ENCODE measurements at places on chromosomes 1 and 21.

DNA sequence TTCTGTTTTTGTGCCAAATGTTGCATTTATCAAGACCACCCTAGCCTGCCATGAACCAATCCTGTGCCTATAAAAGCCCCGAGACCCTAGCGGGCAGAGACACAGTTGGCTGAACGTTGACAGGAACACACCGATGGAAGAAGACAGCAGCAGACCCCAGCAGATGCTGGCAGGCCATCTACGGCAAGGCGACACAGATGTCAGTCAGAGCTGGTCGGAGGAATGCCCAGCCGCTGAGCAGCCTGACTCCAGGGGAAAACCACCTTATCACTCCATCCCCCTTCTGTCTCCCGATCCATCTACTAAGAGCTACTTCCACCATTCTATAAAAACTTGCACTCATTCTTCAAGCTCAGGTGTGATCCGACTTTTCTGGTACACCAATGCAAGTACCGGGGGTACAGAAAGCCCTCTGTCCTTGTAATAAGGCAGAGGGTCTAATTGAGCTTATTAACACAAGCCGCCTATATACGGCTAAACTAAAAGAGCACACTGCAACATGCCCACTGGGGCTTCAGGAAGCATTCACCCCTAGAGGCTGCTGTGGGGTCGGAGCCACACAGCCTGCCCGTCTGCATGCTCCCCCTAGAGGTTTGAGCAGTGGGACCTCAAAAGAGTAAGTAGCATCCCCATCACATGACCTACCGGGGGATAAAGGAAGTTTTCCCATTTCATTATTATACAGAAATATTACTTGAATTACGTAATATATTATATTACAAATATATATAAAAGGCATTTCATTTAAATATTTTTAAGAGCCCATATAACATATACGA lies 1156.3 kb upstream of the B3GALT2 start:
- no peak for DNase-seq

- DNase-seq: no peak
Observed at GRCh38 chr1:178118524-178118923, 24.6 kb downstream of the RASAL2 start.

DNA sequence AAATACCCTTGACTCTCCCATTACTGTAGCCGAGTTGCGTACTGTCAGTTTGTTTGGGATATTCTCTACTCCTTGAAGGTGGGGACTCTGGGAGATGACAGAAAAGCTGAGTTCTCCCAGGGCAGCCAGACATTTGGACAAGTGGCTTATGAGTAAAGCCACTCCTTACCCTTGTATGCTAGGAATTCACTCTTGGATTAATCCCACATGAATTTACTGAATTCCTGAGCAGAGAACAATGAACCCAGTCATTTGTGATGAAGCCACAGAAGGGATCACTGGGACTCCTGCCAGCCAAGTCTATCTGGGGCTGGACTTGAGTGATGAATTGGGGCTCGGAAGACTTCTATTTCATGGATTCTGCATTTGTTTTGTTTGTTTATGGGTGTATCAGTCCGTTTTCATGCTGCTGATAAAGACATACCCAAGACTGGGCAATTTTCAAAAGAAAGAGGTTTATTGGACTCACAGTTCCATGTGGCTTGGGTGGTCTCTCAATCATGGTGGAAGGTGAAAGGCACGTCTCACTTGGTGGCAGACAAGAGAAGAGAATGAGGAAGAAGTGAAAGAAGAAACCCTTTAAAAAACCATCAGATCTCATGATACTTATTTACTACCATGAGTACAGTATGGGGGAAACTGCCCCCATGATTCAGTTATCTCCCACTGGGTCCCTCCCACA lies 25.1 kb downstream of the C1orf116 start:
- no peak for DNase-seq

- no peak for DNase-seq
Observed at GRCh38 chr1:186503190-186503589, 42.3 kb upstream of the PDC start.

DNA sequence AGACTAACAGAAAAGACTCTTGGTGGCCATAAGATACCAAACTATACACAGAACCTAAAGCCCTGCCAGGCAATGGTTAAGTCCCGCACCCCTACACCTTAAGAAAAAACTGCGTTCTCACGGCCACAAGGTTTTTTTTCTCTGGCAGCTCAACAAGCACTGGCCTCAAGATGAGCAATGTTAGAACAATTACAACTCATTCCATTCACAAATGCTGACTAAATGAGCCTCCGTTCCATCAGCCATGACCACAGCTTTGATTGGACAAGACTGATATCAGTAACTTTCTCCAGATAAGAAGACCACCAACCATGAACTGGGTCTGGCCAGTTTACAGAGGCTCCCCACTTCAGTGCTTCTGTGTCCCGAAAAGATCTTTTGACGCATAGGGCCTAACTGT lies 31.9 kb downstream of the SEC16B start:
- no peak for DNase-seq

DNA sequence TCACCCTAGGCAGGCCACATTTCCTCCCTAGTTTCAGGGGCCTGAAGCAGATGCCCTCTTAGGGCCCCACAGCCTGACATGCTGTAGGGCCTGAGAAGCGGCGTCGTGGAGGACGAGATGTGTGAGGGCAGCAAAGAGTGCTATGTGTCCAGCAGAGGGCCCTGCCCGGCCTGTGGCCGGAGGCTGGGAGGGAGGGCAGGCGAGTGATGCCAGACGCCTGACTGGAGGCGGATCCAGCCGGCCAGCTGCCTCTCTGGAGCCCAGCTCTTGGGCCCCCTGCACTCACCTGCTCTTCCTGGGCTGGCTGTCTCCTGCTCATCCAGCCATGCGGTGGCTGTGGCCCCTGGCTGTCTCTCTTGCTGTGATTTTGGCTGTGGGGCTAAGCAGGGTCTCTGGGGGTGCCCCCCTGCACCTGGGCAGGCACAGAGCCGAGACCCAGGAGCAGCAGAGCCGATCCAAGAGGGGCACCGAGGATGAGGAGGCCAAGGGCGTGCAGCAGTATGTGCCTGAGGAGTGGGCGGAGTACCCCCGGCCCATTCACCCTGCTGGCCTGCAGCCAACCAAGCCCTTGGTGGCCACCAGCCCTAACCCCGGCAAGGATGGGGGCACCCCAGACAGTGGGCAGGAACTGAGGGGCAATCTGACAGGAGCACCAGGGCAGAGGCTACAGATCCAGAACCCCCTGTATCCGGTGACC lies at the start of gene GPR37L1:
Gene GPR37L1, plus strand, starts transcription at position 279 of the 697 bp plus-strand sequence. Its CDS starts 47 bp downstream, at position 326.
- DNase-seq: no peak

- DNase-seq: no peak
Observed at GRCh38 chr1:50877641-50878040, 82.4 kb downstream of the FAF1 start.

DNA sequence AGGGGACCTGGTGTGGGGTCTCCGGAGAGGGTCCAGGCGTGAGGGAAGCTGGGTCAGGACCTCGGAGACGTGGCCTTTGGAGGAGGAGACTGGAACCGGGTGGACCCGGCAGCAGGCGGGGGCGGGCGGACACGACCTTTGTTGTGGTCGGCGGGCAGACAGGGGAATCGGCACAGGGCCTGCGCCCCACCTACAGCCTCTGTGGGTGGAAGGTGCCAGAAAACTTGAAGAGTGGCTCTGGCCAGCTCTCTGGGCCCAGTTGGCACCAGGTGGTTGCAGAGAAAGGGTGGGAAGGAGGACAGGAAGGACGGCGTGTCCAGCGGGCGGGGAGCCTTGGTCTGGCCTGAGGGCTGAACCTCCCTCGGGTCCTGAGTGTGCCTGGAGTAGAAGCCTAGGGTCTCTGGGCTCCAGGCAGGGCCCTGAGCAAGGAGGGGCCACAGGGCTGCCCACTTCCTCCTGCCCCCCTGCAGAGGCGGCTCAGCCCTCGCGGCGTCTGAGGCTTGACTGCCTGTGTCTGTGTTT lies 7.7 kb upstream of the TTLL10 start:
- DNase-seq: no peak

GRCh38 chr1:14443164-14443787 lies 155.2 kb upstream of the KAZN start:
- DNase-seq: no peak

DNA sequence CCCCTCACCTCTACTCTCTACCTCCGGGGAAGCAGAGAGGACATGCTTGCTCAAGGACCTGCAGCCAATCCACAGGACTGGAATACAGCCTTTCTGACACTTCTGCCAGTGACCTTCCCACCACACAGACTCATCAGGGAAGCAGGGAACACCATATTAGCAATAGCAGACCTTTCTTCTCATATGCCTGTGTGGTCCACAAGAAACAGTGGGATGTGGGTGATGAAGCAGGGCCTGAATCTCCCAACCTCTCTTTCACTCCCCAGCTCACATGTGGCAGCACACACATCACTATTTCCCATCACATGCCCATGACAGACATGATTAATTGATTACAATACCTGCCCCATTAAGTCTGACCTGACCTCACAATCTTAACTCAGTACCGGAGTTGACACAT lies 695.1 kb downstream of the MATN1 start:
- no peak for DNase-seq

DNA sequence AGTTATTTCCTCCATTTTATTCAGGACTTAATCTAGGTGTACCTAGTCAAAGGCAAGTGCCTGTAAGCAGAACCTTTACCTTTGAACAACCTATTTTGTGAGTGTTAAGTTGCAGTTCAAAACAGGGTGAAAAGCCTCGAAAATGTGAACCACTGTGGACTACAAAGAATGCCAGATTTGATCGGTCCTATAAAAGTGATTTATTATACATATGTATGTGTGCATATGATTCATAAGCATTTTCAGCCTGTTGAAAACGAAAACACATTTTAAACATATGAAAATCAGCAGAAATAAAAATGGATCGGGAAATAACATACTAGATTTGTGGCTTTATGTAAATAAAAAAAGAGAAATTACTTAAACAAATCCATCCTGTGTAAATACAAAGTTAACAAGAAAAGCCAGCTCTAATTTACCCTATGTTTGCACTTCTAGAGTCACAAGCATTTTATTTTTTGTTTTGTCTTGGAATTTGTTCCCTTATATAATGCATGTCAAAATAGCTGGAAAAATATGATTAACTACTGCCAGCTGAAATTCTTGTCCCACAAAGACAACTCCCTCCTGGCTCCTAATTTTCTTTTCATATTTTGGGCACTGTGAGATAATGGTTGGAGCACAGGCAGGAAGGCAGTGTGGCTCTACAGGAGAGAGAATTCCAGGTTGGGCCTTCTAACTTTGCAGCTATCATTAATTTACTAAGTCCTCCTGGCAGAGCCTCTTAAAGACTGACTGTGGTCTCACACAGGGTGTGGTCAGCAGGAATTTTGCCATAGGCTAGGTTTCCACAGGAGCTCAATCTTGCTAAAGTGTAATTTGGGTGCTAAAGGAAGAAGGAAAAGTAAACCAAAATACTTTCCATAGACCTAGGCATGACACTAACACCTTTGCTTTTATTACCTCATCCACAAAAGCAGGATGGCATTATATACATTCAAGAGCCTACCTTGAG lies 70.2 kb upstream of the CDC42BPA start:
- no peak for DNase-seq

DNA sequence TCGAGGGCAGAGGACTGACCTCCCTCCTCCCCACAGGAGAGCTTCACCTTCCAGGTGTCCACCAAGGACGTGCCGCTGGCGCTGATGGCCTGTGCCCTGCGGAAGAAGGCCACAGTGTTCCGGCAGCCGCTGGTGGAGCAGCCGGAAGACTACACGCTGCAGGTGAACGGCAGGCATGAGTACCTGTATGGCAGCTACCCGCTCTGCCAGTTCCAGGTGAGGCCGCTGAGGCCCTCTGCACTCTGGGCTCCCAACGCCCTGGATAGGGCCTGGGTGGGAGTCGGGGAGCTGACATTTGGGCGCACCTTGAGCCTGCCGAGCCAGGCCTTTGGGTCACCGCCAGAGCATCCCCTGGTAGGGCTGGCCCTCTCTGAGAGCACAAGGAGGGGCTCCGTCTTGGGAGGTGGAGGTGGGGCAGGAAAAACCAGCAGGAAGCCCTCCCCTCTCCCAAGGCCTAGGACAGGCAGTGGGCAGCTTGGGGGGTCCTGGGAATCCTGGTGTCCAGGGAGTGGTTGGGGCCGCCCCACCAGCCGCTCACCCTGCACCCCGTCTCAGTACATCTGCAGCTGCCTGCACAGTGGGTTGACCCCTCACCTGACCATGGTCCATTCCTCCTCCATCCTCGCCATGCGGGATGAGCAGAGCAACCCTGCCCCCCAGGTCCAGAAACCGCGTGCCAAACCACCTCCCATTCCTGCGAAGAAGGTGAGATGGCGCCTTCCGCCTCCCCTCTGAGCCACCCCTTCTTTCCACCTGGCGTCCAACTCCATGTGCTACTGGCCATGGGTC lies 65.1 kb downstream of the PIK3CD start:
- no peak for DNase-seq

- no peak for DNase-seq
Observed at GRCh38 chr1:205001162-205001561, 41.9 kb upstream of the CNTN2 start.

- no peak for DNase-seq
Observed at GRCh38 chr1:225617479-225617878, 35.4 kb downstream of the ENAH start.

GRCh38 chr1:9909234-9910046 lies 629 bp downstream of the CTNNBIP1 start:
- DNase-seq: no peak

DNA sequence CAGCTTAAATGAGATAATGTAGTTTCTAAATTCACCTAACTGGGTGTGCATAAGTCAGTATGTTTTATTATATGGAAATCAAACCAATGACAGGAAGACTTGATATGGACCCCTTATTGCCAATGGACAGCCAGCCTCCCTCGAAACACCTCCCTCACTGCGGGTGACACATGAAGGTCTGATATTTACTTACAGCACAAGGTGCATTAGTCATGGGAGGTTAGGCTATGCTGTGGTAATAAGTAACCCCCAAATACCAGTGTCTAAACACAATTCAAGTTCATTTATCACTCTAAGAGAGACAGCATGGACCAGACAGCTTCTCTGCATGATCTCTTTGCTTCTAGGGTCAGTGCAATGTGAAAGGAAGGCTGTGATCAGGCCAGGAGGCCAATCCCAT lies 126.0 kb upstream of the KCNJ6 start:
- DNase-seq: no peak

- DNase-seq: no peak
Observed at GRCh38 chr1:165215676-165216075, 140.8 kb downstream of the LMX1A start.

DNA sequence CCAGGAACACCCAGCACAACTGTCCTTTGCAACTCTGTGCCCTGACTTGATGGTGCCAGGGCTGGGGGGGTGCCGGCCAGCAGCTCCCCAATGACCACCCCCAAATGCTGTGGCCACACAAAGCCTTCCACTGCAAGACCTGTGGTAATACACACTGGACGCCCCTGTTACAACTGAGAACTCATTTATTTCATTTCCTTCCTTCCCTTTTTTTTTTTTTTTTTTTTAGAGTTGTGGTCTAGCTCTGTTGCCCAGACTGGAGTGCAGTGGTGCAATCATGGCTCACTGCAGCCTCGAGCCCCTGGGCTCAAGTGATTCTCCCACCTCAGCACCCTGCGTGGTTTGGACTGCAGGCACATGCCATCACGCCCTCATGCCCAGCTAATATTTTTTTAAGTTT lies 25.2 kb downstream of the TP73 start:
- DNase-seq: no peak

- no peak for DNase-seq
Observed at GRCh38 chr1:180000575-180000974, 46.0 kb downstream of the CEP350 start.

GRCh38 chr21:38037416-38037815 lies 121.2 kb upstream of the KCNJ6 start:
- DNase-seq: no peak

Measured in activated T-helper 1 cell treated with anti-CD3 and anti-CD28 coated beads, Interleukin-2, amount 50 U/mL, for 16 hours (primary cell).